ENCODE measurements at places on chromosomes 5 and 9. TPM values are rescaled to one million over a fixed set of nuclear protein-coding genes. Genes with fewer than 3 reads are reported as not detected.

DNA sequence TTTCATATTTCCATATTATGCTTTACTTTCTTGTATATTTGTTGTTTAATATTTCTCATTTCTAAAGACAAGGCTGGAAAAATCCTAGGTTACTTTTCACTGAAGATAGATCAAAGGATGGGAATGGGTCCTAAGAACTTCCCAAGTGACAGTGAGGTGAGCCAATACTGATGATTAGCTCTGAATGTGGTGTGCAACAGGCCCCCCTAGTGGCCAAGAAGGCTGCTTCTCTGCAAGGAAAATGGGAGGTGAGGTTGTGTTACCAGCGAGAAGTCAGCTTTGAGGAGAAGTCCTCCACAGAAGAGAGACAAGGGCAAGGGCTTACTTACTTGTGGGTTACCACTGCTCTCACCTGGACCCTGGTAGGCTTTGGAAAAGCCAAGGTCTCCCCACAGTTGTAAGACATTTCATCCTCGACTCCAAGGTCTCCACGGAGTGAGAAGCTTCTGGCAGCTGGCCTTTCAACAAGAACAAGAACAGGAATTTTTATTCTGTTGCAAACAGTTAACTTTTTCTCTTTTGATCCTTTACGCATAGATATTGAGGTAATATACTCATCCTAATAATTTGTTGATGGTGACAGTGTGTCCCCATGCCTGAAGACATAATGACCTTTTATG lies 69.9 kb downstream of the MAMDC2 start:
- DNase-seq: peak; percentile 52

Gene GFI1B
- 0.27 TPM for total RNA-seq

DNA sequence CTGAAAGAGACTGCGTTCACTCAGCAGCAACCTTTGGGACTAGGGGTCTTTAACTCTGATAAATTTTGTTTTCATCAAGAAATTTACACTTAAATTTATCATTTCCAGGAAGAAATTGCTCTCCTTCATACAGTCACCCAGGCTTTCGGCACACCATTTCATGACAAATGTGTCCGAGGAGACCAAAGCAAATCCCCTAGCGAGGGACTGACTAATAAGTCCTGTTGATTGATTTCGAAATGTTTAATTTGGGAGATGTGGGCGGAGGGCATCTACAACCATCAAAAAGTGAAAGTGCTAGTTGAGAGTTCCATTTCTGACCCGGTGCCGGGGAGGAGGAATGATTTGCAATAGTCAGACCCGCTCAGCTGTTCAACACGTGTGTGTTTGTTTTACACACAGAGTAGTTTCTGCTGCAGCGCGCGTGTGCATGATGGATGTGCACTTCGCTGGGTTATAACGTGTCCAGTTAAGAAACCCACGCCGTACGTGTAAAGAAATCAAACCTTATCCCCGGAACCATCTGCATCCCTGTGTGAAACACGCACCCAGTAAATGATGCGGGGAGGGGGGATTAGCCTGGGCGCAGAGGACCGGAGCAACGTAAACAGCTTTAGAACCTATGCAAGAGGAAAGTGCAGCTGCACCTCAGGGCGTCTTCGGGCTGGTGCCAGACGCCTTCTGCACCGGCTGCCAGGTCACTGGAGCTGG lies 845 bp upstream of the NR4A3 start:
- peak; percentile 48 for DNase-seq

DNA sequence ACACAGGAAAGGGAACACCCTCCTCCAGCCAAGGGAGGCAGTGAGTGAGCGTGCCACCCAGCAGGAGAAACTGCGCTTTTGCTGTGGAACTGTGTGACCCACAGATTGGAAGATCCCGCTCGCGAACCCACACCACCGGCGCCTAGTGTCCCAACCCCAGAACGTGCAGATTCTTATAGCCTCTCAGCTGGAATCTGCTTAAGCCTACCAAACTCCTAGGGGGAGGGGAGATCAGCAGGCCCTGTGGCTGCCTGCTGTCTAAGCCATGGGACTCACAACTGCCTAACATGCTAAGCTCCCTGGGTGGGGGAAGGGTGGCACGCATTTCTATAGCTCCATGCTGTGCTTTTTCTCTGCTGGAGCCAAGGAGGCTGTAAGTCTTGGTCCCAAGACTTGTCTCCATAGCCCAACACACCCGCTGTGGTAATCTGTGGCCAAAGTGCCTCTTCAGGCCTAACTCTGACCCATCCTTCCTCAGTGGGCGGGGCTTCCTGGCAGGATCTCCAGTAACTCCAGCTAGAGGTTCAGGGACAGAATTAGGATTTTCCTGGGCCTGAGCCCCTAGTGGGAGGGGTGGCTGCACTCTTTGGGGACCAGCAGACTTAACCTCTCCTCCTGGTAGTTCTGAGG lies 485.0 kb downstream of the TAF11L14 start:
- no peak for DNase-seq

- no peak for DNase-seq
Measured at GRCh38 chr5:58069846-58070245, 390.0 kb downstream of the PLK2 start.

GRCh38 chr9:114611516-114612271 lies 603 bp downstream of the TMEM268 start:
- DNase-seq: peak; percentile 58

Gene IL5
- total RNA-seq: not detected

GRCh38 chr5:90297045-90297764 lies 112.4 kb downstream of the CETN3 start:
- no peak for DNase-seq

DNA sequence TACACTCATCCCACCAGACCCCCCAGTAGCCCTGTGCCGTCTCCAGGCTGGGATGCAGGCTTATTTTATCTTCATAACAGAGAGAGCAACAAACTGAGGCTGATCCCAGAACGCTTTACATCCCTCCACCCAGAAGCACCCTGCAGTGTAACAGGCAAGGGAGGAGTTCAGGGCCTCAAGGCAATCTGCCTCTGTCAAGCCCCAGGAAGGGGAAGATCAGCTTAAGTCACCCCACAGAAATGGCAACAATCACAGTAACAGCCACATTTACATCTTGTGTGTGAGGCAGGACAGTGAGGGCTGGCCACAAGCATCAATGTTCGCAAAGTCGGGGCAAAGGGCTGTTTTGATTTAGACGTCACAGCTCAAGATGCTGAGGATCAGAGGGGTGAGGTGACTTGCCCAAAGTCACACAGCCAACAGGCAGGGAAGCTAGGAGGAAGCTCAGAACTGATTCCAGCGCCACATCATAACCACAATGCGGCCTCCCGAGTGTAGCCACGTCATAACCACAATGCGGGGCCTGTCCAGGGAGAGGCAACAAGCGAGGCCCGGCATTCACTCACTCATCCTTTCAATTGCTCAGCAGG lies 14.4 kb downstream of the STK10 start:
- DNase-seq: no peak

DNA sequence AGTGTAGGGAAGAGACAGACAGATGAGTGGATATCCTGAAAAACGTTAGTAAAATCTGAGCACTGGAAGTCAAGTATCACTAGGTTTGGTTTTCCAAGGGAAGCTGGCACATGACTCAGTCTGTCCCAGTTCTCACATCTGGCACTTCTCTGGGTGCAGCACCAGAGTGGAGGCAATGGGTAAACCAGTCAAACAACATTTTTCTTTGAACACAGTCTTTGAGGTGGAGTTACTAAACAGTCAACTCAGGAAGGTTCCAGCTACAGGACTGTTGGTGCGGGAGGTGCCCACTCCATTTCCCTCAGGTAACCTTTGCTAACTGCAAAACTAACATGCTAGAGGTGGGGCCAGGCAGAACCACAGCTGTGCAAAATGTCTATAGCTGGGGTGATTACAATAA lies 301.4 kb upstream of the RFX3 start:
- no peak for DNase-seq

DNA sequence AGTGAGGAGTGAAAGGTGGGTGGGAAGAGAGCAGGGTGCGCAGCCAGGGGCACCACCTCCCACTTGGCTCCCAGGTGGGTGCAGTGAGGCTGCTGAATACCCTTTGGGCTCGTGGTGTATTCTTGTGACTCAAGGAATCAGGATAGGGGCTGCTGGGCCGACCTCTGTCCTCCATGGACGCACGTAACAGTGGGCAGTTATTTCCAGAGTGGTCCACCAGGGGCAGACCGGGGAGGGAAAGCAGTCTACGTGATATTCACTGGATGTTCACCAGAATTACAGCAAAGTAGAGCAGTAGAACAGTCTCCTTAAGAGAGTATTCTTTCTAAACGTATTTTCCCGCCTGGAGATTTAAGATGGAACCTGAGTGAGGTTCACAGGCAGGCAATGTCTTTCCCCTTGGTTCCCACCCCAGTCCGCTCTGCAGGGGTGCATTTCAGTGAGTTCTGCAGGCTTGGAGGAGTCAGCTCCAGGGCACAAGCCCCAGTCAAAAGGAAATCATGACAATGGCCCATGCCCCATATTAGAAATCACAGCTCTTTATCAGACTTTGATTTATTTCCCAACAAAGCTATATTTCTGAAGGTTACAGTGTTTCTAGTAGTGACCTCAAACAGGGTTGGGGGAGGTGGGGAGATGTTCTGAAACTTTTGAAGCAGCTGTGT lies 88.7 kb downstream of the SYK start:
- no peak for DNase-seq

GRCh38 chr5:174572591-174572990 lies 151.8 kb upstream of the MSX2 start:
- no peak for DNase-seq

DNA sequence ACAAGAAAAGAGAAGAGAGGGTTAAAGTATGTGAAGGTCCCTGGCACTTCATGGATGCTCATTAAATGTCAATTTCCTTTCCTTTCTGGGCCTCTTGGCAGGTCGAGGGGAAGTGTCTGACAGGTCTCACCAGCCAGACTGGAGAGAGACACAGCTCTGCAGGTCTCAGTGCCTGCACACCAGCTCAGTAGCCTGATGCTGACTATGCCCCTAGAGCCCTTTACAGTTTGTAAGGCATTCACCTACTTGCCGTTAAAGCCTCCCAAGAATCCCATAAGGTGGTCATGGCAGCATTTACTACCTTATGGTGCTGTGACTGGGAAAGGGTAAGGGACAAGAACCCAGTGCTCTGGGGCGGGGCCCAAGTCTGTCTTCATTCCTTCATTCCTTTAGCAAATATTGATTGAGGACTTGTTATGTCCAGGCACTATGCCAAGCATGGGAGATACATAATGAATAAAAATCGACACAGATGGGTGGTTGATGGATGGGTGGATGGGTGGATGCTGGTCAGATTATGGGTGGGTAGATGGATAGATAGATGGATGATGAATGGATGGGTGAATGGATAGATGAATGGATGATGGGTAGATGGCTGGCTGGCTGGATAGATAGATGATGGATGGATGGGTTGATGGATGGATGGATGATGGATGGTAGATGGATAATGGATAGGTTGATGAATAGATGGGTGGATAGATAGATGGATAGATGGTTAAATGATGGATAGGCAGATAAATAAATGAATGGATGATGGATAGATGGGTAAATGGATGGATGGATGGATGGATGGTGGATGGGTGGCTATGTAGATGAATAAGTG lies 21.3 kb upstream of the KIF12 start:
- no peak for DNase-seq

Gene PROB1
- total RNA-seq: 46.3 TPM

- DNase-seq: no peak
Measured at GRCh38 chr5:66958201-66958979, 238.2 kb downstream of the CD180 start.

DNA sequence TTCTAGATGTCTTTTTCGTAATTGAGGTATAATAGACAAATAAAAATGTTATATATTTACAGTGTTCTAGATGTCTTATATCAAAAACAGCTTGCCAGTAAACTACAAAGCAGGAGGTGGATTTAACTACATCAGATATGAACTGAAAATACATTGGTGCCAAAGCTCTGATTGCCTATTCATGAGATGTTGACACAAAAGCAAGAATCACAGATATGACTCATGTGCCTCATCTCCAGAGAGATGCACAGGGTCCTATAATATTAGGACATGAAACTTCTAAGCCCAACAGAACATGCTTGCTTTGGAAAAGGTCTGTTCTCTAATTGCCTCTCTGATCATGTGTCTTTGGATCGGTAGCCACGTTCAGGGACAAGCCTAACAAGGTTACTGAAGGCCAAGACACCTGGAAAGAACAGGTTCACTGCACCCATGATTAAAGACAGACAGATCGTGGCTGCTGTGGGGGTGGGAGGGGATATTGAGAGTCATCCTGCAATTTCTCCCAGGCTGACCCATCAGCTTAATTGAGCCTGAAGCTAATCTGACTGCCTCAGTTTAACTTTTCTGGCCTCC lies 16.8 kb downstream of the ABCA1 start:
- no peak for DNase-seq

DNA sequence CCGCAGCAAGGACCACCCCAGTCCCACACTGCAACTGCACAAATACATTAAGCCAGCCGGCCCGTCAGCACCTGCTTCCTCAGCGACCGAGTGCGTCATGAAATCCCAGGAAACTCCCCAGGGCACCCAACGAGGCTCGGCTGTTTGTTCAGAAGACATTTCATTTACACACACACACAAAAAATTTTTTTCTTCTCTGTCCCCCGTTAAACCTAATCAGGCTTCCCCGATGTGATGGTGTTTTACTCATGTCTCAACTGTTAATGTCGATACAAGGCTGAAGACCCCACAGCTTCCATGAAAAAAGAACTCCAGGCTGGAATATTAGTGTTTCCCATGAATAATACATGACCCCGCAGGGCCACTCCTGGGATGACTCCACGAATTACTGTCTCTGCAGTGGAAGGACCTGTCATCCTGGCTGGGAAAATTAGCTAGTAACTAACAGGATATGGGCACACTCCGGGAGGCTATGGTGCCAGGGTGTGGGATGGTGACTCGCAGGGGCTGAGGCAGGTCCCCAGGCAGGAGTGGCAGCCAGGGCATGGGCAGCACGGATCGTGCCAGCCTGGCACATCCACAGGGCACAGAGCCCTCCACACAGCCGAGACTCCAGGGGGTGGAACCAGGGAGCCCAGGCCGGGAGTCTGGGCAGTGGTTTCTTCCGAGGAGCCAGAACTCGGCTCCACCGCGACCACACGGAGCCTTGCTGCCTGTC lies 102.4 kb downstream of the VAV2 start:
- DNase-seq: no peak
